ENCODE measurements at places on chromosomes 2 and 18.

DNA sequence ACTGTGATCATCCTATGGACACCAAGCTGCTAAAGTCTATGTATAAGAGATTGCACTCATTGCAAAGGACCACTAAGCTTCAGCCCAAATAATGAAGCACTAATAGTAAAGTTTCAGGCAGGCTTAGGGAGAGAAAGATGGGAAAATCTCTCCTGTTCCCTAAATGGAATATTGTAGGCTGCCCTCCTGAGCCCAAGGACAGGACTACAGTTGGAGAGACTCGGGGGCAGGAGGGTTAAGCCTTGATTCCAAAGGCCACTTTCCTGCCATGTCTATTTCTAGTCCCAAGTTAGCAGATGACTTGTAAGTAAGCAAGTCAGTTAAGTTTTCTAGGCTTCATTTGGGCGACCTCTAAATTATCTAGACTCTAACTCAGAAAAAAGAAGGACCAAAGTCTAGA, 9.0 kb downstream of the TMEM247 start:
- DNase-seq = no peak

DNA sequence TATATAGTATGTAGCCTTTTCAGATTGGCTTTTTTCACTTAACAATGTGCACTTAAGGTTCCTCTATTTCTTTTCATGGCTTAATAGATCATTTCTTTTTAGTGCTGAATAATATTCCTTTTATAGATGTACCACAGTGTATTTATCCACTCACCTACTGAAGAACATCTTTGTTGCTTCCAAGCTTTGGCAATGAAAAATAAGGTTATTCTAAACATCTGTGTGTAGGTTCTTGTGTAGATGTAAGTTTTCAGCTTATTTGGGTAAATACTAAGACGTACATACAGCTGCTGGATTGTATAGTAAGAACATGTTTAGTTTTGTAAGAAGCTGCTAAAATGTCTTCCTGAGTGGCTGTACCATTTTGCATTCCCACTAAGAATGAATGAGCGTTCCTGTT, 68.3 kb upstream of the RASGRP3 start:
- DNase-seq = no peak

GRCh38 chr2:22737144-22737543, 647.8 kb upstream of the KLHL29 start:
- no peak for DNase-seq

GRCh38 chr18:8854962-8855361, 149.6 kb downstream of the MTCL1 start:
- DNase-seq = no peak

DNA sequence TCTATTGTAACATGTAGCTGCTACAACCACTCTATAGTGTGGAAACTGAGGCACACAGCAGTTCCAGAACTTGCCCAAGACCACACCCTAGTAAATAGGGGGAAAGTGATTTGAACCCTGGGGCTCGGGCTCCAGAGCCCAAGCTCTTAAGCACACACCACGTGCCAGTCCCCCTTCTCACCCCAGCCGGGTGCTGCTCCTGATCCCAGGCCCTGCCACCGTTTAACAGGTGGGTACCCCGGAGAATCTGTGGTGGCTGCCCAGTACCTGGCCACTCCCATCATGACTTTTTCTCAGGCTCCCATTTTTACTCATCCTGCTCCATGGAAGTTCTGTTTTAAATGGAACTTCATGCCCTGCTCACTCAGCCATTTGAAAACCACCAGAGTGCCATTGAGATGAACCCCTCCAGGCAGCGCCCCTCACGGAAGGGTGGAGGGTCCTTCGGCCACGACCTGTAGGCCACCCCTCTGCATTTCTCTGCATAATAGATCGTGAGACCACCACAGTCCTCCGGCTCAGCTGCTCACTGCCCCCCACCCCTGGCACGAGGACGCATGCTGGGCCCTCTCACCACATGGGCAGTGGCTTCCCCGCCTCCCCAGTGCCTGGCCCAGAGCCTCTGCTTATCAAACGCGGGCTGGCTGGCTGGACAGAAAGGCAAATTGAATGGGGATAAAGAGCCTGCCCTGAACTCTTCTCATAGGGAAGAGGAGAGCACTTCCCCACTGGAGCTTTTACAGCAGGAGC, 42.1 kb downstream of the TMEM37 start:
- no peak for DNase-seq

DNA sequence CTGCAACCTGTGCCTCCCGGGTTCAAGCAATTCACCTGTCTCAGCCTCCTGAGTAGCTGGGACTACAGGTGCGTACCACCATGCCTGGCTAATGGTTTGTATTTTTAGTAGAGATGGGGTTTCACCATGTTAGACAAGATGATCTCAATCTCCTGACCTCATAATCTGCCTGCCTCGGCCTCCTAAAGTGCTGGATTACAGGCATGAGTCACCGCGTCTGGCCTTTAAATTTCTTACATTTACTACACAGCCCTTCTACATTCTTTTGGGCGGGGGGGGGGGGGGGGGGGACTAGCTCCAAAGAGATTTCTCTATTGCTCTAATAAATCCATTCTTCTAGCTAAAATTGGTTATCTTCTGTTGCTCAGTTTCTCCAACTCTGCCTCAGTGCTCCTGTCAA, 964.9 kb upstream of the ACVR2A start:
- DNase-seq = no peak

DNA sequence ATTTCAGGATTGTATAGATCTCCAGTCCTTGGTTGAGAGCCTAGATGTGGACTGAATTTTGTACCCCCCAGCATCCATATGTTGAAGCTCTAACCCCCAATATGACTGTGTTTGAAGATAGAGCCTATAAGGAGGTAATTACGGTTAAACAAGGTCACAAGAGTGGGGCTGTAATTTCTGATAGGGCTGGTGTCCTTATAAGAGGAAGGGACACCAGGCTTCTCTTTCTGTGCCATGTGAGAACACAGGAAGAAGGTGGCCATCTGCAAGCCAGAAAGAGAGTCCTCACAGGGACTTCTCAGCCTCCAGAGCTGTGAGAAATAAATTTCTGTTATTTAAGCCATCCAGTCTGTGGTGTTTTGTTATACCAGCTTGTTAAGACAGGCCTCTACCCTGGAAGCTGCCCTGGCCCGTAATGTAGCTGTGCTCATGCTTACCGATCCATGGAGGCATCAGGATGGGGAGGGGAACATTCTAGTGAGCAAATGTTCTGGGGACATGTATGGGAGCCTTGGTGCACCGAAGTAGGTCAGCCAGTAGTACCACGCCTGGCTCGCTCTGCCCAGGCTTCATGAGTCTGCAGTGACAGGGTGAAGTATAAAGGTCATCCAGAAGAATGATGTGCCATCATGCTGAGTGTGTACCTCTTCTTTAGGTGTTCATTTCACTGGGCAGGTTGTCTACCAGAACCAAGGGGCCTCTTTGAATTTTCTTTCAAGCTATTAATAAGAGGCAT, 16.1 kb downstream of the RASGRP3 start:
- DNase-seq = no peak

DNA sequence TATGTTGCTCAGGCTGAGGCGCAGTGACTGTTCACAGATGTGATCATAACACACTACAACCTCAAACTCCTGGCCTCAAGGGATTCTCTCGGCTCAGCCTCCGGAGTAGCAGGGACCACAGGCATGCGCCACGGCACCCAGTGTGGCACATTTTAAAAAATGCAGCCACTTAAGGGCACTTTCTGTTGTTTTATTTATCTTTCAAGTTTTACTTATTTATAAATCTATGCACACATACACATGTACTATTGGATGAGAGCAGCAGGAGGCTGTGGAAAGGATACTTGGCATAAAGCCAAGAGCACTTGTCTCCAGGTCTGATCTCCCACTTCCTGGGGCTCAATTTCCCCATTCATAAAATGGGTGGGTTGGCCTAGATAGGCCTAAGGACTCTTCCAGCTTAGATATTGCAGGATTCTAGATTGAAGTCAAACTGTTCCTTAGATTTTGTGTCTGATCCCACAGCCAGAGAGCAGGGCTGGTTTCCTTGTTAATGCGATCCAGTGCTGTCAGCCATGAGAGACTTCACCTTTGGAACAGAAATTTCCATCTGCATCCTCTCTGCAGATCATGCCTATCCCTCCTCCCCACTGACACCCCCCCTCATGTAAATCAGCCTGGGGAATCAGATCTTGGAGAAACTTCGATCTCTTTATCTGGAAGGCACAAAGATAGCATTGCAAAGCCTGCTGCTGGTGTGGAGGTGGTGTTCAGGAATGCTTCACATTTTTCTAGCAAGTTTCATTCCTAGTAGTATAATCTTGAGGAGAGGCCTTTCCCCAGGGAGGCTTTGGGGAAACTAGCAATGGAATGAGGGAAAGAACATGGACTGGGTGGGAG, 24.7 kb downstream of the PCBP1 start:
- no peak for DNase-seq

- DNase-seq = no peak
Observed at GRCh38 chr2:151481744-151482143, 72.0 kb downstream of the RIF1 start.

- no peak for DNase-seq
Observed at GRCh38 chr2:106664669-106665068, 177.5 kb downstream of the CD8B2 start.

GRCh38 chr2:163259489-163259888, 420.9 kb upstream of the KCNH7 start:
- DNase-seq = no peak

DNA sequence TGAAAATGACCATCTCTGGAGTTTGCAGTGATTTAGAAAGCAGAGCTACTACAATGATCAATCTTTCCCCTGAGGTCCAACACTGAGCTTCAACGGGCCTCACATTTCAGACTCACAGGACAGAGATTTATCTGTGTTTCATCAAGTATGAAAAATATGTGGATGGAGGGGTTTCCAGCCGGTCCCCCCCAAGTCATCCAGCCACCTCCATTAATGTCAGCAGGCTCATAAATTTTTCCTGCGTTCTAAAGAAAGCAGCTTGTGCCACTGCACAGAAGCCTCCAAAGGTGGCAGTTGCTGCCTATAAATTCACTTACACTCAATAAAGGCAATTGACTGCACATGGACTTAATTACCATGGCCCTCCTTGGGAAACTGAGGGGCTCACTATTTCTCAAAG, 117.4 kb upstream of the ACKR3 start:
- DNase-seq = no peak

DNA sequence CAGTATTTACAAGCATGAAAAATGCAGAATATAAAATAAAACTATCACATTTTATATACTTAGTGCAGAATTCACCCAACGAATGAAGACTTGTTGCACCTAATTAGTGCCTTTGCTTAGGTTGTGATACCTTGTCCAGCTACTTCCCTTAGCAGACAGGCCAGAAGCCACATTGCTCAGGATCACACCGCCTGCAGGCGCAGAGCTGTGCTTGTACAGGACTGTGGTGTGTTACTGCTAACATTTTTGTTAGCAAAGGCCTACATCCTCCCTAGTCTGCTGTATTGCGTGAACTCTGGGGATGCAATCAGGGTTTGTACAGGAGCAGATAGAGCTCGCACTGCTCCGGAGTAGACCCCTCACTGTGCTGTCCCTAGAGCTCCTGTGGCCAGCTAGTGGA, 336.9 kb downstream of the CBLN2 start:
- no peak for DNase-seq

GRCh38 chr2:151347906-151348305, 9.5 kb upstream of the TNFAIP6 start:
- DNase-seq = no peak

DNA sequence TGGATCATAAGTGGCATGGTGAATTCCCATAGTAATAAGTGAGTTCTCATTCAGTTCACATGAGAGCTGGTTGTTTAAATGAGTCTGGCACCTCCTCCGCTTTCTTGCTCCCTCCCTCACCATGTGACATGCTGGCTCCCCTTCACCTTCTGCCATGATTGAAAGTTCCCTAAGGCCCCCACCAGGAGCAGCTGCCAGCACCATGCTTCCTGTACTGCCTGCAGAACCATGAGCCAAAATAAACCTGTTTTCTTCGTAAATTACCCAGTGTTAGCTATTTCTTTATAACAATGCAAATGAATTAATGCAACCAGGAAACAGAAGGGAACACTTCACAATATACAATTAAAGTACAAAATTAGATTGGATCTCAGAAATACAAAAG, 257.0 kb downstream of the MREG start:
- no peak for DNase-seq

- no peak for DNase-seq
Observed at GRCh38 chr2:12070153-12070552, 323.7 kb downstream of the LPIN1 start.

DNA sequence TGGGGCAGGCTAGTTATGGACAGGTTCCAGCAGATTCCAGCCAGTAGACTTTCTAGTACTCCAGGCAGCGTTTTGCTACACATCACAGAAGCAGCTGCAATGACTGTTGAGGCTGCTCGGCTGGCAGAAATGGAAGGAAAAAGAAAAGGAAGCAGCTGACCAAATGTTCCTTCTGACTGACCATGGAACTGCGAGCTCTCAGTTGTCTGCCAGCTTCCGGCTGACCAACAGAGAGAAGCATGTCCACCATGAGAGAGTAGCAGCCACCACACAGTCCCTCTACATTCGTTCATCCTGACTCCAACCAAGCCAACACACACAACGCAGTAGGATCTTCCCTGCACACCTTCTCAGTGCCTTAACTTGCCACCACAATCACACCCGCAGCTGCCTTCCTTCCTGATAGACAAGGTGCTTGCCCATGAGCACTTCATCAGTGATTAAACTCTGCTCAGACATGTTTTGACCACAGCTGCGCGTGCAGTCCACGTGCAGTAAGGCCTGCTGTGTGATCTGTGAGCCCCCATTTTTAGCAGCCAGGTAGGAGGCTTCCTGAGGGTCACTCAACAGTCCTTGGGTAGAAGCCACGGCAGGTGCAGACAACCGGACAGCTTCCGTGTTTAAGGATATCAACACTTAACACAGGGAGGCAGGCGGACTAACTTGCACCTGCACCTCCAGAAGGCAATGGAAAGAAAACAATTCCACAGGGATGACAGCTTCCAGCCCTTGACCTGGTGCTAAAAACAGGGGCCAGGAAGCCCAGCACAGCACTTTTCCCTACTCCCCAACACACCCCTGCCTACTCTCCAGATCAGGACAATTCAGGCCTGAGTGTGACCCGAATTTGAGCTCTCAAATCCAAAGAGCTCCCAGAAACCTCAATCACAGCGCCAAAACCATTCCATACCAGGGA, 996 bp downstream of the TGFBRAP1 start:
- DNase-seq = no peak

GRCh38 chr18:54415086-54415485, 57.4 kb downstream of the C18orf54 start:
- DNase-seq = no peak

DNA sequence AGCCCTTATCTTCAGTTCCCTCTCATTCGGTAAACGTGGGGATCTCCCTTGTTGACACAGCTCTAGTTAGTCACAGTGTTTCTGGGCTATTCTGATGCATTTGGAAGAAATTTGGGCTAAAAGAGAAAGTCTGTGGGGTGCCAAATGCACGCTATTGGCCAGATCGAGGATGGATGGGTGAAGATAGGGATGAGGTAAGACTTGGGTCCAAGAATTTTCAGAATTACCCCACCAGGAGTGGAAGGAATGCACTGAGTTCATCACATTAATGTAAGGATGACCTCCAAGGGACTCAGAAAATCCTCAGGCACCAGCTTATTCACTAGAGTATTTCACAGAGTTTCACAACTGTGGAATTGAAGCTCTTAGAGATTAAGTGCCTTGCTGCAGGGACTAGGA, 49.3 kb downstream of the NRP2 start:
- no peak for DNase-seq

DNA sequence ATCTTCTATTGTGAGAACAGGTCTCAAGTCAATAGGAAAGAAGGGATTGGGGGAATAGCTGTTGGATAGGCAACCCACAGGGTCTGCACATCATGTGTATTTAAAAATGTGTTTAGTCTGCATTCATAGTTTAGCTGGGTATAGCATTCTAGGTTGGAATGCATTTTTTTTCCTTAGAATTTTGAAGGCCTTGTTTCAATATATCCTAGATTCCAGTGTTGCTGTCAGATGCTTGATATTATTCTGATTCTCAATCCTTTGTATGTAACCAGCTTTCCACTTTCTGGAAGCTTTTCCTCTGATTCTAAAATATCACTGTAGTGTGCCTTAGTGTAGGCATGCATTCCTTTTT, 9.0 kb upstream of the ATP8B1 start:
- DNase-seq = no peak

All from uterus (tissue), 4 donors.